Stimulated activated CD8-positive, alpha-beta memory T cell treated with anti-CD3 and anti-CD28 coated beads, Interleukin-7, amount 100 ng/mL, for 48 hours (primary cell): ENCODE measurements at places on chromosomes 12 and 14.

GRCh38 chr12:63893170-63893569, 48.7 kb downstream of the SRGAP1 start:
- DNase-seq = no peak

DNA sequence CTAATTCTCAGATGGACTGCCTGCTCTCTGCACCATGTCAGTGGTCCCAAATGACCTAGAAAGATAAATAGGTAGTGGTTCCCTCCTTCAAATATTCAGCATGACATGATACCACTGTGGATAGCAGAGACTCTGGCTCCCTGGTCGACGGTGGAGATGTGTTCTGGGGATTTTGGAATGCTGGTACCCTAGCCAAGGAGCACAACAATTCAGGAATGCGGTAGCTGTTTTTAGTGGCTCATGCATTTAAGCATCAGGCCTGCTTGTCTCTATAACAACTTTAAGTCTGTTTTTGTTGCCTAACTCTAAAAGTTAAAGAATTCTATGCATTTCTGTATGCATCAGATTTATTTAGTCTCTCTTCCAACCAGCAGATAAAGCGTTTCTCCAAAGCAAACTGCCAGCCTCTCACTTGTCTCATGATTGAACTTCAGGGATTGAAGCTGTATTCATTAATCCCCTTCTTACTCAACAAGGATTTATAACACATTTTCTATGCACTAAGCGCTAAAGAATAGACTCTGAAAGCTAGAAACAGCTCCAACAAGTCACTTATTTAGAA, 164.9 kb upstream of the BMP4 start:
- DNase-seq = no peak

DNA sequence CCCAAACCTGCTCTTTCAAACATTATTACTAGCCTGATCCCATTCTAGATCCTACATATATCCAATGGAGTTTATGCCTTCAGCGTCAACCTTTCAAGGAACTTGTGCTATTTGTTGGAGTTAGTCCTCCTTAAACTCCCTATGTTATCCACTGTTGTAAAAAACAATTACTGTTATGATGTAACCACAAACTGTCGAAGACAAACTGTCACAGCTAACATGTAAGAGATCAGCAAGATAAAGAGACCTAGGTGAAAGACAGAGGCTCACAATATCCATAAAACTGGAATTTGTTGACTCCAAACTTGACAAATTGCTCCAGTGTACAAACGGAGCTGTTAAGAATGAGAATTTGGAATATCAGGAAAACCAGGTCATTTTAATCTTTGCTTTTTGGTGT, 70.7 kb downstream of the CDK17 start:
- no peak for DNase-seq

DNA sequence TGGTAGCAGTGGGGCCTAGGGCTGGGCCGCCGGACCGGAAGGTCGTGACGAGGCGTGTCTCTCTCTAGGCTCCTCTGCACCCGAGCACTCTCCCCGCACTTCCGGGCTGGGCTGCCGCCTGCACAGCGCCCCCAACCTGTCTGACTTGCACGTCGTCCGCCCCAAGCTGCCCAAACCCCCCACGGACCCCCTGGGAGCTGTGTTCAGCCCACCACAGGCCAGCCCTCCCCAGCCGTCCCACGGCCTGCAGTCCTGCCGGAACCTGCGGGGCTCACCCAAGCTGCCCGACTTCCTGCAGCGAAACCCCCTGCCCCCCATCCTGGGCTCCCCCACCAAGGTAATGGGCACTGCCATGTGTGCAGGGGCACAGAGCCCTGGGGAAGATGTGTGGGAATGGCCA, 13.3 kb upstream of the PUS1 start:
- DNase-seq = no peak

DNA sequence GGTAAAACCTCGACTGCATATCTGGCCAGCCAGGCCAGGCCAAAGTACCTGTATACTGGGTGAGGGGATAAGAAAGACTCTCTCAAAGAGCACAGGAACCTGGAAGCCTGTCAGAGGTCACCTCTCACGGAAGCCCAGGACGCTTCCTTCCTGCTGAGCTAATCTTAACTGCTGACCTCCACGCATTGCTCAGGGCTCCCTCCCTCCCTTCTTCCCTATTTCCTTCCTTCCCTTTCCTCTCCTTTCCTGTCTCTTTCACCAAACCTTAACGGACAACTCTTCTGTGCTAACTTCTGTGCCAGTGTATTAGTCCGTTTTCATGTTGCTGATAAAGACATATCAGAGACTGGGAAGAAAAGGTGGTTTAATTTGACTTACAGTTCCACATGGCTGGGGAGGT, 14.8 kb upstream of the RNASE10 start:
- DNase-seq = no peak

DNA sequence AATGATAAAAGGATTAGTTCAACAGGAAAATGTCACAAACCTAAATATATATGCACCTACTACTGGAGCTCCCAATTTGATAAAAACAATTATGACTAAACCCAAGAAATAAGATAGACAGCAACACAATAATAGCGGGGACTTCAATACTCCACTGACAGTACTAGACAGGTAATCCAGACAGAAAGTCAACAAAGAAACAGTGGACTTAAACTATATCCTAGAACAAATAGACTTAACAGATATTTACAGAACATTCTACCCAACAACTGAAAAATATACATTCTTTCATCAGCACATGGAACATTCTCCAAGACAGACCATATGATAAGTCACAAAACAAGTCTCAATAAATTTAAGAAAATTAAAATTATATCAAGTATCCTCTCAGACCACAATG, 28.0 kb upstream of the LGR5 start:
- no peak for DNase-seq

GRCh38 chr14:99521176-99522024, 40.2 kb downstream of the CCNK start:
- no peak for DNase-seq
